ENCODE measurements at places on chromosomes 3 and 15. TPM values are rescaled to one million over a fixed set of nuclear protein-coding genes. Genes with fewer than 3 reads are reported as not detected.

RAF1 gene
- total RNA-seq = 62.1 TPM

NEK11 gene
- total RNA-seq = 6.3 TPM

BTD gene
- 13.4 TPM for total RNA-seq

RNU5B-1 gene
- not detected for total RNA-seq

CEMIP gene
- total RNA-seq = not detected

FBXL22 gene
- total RNA-seq = 2.1 TPM

ASB14 gene
- total RNA-seq = not detected

CD86 gene
- not detected for total RNA-seq

SLC22A13 gene
- total RNA-seq = not detected

IQCF5 gene
- not detected for total RNA-seq

UQCC5 gene
- 1.1 TPM for total RNA-seq

All from SJSA1 (cell line).